H1 (cell line): ENCODE measurements at places on chromosomes 11 and 22. TPM values are rescaled to one million over a fixed set of nuclear protein-coding genes. Genes with fewer than 3 reads are reported as not detected.

GRCh38 chr11:82932564-82932963, 31.0 kb downstream of the DDIAS start:
- H3K27ac ChIP-seq: no peak overlapping the region
- no peaks in the 10 kb centered on the region for H3K27me3 ChIP-seq
- H3K4me3 ChIP-seq: no peak overlapping the region

- H3K36me3 ChIP-seq: no peaks in the 10 kb centered on the region
- H3K27me3 ChIP-seq: no peaks in the 10 kb centered on the region
- H3K27ac ChIP-seq: no peak overlapping the region
- no peaks in the 10 kb centered on the region for H3K4me1 ChIP-seq
- H3K4me3 ChIP-seq: no peak overlapping the region
These were observed 56.8 kb upstream of the SHANK2 start for GRCh38 chr11:71309181-71309580.

DNA sequence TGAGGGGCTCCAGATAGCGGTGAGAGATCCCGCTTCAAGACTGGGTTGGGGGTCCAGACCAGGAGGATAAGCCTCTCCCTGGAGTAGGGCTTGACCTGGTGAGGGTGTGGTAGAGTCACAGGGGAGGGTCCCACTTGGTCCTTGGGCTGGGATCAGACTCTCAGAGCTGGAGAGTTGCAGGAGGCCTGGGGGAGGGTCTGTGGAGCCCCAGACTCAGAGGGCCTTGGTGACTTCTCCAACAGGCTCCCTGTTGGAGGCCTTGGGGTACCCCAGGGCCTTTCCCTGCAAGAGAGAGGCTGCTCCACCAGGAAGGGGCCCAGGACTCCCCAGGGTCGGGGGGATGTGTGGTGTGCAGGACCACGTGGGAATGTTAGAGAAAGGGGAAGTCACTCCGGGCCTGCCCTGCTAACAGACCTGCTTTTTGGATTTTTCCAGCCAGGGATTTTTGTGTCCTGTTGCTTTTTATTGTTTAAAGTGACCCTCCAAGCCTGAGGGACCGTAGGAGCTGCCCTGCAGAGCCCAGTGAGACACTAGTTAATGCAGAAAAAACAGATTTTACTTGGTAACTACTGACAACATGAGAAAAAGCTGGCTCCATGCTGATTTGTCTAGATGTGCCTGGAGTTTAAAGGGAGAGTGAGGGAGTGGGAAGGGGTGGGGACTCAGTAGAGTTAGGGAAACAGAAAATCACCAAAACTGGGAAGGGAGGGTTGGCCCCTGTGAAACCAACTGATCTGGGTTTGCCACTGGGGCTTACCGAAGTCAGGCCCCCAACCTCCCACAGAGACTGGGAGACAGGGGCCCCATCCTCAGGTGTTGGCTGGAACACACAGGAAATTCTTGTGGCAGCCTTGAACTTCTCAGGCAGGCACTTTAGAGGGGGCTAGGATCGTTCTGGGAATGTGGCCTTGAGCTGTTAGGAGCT, 801 bp upstream of the TXNRD2 start:
- no peaks in the 10 kb centered on the region for H3K36me3 ChIP-seq
- H3K27ac ChIP-seq: no peak overlapping the region
- no peak for DNase-seq
- H3K27me3 ChIP-seq: no peaks in the 10 kb centered on the region
- peaks cover 4% of the 10 kb centered on the region for H3K4me1 ChIP-seq

DNA sequence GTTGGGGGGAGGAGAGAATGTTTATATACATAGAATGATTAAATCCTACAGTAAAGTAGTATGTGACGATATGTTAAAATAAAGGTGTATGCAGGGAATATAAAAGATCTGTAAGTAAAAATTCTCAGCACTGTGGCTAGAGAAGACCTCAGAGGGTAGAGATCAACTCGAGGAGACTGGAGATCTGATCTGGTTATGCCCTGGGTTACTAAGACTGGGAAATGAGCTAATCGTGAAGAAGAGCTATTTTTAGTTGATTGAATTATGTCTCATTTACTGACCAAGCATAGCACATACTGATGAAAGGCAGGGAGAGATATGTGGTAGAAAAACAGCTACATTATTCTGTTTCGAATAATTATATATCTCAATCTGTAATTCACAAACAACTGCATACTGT, 42.8 kb upstream of the ALKBH3 start:
- H3K36me3 ChIP-seq: no peaks in the 10 kb centered on the region
- no peak overlapping the region for H3K27ac ChIP-seq
- DNase-seq: no peak

DNA sequence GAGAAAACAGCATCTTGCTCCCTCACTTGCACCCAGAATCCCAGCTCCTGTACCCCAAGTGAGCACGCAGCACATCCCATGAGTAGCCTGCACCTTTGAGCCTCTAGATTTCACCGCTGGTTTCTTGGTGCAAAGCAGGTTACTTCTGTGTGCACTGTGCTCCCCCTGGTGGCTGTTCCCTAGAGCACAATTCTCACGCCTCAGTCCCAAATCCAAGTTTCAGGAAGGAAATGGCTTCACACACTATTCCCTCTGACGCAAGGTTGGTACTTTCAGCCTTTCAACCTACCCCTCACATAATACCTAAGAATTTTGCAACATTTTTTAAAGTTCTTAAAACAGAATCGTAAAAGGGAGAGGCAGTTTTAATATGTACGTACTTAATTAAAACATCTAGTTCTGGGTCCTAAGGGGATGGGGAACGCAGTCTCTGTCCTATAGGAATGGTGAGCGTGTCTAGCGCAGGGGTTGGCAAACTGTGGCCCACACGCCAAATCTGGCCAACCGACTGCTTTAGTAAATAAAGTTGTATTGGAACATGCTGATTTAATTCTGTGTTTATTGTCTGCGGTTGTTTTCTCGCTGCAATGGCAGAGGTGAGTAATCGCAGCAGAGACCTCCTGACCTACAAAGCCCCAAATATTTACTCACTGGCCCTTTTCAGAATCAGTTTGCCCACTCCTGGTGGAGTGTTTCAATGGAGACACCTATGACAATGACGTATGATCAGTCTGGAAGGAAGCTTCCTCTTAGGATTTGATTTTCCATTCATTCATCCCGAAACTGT, 27.5 kb downstream of the DHCR7 start:
- peaks cover 2% of the 10 kb centered on the region; the same call in 1 of the 2 replicates for H3K4me1 ChIP-seq
- no peaks in the 10 kb centered on the region for H3K36me3 ChIP-seq
- H3K27ac ChIP-seq: no peak overlapping the region
- H3K27me3 ChIP-seq: no peaks in the 10 kb centered on the region
- H3K4me3 ChIP-seq: no peak overlapping the region
- peak; percentile 80 for DNase-seq

GRCh38 chr11:101446726-101447125, 137.1 kb downstream of the TRPC6 start:
- H3K4me3 ChIP-seq: no peak overlapping the region
- no peak for DNase-seq
- no peaks in the 10 kb centered on the region for H3K36me3 ChIP-seq
- no peak overlapping the region for H3K27ac ChIP-seq
- no peaks in the 10 kb centered on the region for H3K27me3 ChIP-seq

- H3K27me3 ChIP-seq: no peaks in the 10 kb centered on the region
- no peak for DNase-seq
- no peaks in the 10 kb centered on the region for H3K36me3 ChIP-seq
- no peak overlapping the region for H3K27ac ChIP-seq
- H3K4me1 ChIP-seq: no peaks in the 10 kb centered on the region
These were observed 19.8 kb upstream of the SLC29A2 start for GRCh38 chr11:66391322-66391721.

- H3K4me3 ChIP-seq: no peak overlapping the region
- no peaks in the 10 kb centered on the region for H3K36me3 ChIP-seq
- H3K4me1 ChIP-seq: peaks cover 60% of the 10 kb centered on the region
These were observed 39.6 kb downstream of the BCR start for GRCh38 chr22:23219822-23220484.

DNA sequence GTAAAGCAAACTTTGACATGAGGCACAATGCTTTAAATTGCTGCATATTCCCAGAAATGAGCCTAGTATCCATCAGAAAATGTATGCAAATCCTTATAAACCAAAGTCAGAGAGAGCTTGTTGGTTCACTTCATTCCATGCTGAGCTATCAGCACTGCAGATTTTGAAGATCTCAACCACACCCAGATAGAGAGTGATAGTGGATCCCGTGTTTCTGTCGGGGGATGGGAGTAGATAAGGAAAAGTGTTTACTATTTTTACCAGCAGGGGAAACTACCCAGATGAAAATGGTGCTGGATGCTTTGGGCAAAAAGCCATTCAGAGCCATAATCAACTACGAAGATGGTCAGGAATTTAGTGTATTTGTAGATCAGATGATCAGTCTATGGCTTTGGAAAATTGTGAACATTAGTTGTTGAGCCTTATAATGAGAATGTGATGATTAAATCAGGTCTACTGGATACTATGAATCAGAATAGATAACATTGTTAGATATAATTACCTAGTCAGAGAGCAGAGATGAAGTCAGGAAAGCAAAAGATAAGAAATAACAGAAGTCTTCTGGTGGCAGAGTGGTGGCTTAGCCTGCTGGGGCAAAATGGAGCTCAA, 10.8 kb downstream of the OR51B6 start:
- no peak overlapping the region for H3K27ac ChIP-seq
- no peak overlapping the region for H3K4me3 ChIP-seq
- DNase-seq: no peak
- no peaks in the 10 kb centered on the region for H3K36me3 ChIP-seq
- no peaks in the 10 kb centered on the region for H3K27me3 ChIP-seq

DNA sequence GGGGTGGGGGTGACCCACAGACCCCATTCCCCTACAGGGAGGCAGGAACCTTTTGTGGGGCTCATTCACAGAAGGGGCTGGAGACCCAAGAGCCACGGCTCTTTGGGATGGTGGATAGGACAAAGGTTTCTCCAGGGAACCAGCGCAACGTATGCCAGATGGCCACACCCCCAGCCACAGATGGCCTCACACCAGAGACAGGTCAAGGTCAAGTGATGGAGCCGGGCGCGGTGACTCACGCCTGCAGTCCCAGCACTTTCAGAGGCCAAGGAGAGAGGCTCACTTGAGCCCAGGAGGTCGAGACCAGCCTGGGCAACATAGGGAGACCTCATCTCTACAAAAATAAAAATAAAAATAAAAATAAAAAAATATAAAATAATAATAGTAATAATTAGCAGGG, 17.1 kb upstream of the BRSK2 start:
- DNase-seq: no peak
- H3K27me3 ChIP-seq: no peaks in the 10 kb centered on the region
- H3K36me3 ChIP-seq: no peaks in the 10 kb centered on the region
- no peak overlapping the region for H3K27ac ChIP-seq

DNA sequence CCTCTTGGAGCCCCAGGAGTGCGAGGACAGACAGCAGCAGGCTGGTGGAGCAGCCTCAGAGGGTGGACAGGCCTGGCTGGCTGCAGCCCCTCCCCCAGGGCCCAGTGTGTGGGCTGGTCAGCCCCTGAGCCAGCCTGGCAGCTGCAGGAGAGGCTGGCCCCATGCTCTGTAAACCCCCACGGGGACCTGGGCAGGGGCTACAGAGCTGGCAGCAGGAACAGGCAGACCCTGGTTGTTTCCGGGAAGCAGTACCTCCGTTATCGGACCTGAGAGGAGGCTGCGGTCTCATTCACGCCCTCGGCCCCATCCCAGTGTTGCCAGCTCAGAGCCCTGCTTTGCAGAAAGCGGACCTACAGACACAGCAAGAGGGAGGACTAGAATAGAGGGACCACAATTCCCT, 38.5 kb upstream of the COMT start:
- peaks cover 12% of the 10 kb centered on the region for H3K4me1 ChIP-seq
- no peaks in the 10 kb centered on the region for H3K36me3 ChIP-seq
- no peak overlapping the region for H3K4me3 ChIP-seq
- no peak overlapping the region for H3K27ac ChIP-seq

- H3K27me3 ChIP-seq: no peaks in the 10 kb centered on the region
- H3K27ac ChIP-seq: no peak overlapping the region
- H3K4me1 ChIP-seq: peaks cover 18% of the 10 kb centered on the region; the same call in 1 of the 2 replicates
- H3K4me3 ChIP-seq: no peak overlapping the region
- no peak for DNase-seq
These were observed 906.1 kb upstream of the RAG2 start for GRCh38 chr11:37504060-37504611.

GRCh38 chr22:41535244-41535643, 9.0 kb downstream of the POLR3H start:
- H3K36me3 ChIP-seq: peaks cover 12% of the 10 kb centered on the region; the same call in 1 of the 2 replicates
- no peaks in the 10 kb centered on the region for H3K27me3 ChIP-seq
- H3K4me3 ChIP-seq: no peak overlapping the region
- no peak overlapping the region for H3K27ac ChIP-seq
- no peak for DNase-seq

DNA sequence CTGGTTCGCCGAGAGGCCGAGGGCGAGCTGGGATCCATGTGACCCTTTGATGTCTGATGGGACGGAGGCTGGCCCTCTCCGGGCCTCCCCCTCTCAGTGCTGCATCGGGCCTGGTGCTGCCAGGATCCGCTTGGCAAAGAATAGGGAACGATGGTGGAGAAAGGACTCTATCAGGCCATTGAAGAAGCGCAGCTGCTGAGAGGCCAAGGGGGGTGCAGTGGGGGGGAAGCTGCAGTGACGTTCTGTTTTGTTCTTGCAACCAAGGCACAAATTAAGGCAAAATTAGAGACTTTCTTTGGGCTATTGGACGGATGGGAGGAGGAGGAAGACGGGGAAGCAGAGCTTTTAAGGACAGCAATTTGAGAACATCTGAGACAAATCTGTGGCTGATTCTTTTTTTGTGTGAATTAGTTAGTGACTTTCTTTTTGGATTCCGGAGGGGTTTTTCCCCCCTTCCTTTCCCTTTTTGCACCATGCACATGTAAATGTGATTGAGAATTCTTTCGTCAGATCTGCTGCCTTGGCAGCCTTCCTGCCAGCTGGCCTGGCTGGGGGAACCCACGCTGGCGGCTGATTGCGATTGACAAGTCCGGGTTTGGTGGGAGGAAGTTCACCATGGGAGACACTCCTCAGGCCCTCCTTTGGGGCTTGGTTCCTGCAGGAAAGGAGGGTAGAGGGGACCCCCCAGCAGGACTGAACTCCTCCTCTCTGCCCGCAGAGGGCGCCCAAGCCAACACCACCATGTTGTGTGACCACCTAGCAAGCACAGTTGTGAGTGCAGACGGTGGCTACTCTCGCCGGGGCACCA, 214.6 kb downstream of the NTM start:
- no peak overlapping the region for H3K4me3 ChIP-seq
- H3K4me1 ChIP-seq: peaks cover 12% of the 10 kb centered on the region; the same call in 1 of the 2 replicates
- H3K27me3 ChIP-seq: no peaks in the 10 kb centered on the region
- no peak overlapping the region for H3K27ac ChIP-seq

Gene LINC01488
- not detected in 2 replicates for total RNA-seq

Gene KLHDC7B
- not detected in 2 replicates for total RNA-seq

Gene LDHAL6A
- total RNA-seq: not detected in 2 replicates

Gene OR52N5
- not detected in 2 replicates for total RNA-seq

Gene C11orf87
- total RNA-seq: 0.22 and 0.29 TPM in 2 replicates

Gene LRRC55
- 1.1 and 1.4 TPM in 2 replicates for total RNA-seq

Gene OR2AG2
- 0.17 and 0.22 TPM in 2 replicates for total RNA-seq

Gene CELSR1
- 12.2 and 12.4 TPM in 2 replicates for total RNA-seq

Gene CELF1
- 194 and 197 TPM in 2 replicates for total RNA-seq

Gene PDXP
- total RNA-seq: 35.7 and 36.6 TPM in 2 replicates

Gene ART1
- not detected in 2 replicates for total RNA-seq
